Aorta (tissue), 5 donors: ENCODE measurements at places on chromosomes 7 and 10.

DNA sequence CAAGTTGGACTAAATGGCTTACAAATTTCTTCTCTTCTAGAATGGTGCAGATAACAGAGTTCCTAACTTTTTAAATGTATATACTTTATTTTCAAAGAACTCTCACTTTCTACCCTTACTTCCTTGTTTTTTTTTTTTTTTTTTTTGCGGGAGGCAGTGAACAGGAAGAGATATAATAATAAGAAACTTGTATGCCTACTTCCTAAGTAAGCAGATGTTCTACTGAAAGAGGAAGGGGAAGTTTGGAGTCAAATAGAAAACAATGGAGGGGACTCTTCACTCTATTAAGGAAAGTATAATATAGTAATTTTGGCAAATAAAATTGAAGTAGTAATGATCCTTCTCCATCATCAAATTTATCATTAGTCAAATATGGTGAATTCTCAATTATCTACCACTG, 754.0 kb downstream of the KCNMA1 start:
- no peak for DNase-seq

DNA sequence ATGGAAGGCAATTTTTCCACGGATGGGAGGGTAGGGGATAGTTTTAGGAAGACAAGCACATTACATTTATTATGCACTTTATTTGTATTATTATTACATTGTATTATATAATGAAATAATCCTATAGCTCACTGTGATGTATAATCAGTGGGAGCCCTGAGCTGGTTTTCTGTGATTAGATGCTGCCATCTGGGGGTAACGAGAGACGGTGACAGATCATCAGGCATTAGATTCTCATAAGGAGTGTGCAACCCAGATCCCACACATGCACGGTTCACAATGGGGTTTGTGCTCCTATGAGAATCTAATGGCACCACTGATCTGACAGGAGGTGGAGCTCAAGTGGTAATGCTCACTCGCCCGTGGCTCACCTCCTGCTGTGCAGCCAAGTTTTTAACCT, 103.9 kb upstream of the STK17A start:
- no peak for DNase-seq

- DNase-seq: no peak
Measured at GRCh38 chr7:3733541-3734140, 432.6 kb downstream of the SDK1 start.

GRCh38 chr7:51123322-51124019, 193.1 kb downstream of the COBL start:
- peak; percentile 53 for DNase-seq

- no peak for DNase-seq
Measured at GRCh38 chr7:138257459-138258196, 181.4 kb downstream of the AKR1D1 start.

DNA sequence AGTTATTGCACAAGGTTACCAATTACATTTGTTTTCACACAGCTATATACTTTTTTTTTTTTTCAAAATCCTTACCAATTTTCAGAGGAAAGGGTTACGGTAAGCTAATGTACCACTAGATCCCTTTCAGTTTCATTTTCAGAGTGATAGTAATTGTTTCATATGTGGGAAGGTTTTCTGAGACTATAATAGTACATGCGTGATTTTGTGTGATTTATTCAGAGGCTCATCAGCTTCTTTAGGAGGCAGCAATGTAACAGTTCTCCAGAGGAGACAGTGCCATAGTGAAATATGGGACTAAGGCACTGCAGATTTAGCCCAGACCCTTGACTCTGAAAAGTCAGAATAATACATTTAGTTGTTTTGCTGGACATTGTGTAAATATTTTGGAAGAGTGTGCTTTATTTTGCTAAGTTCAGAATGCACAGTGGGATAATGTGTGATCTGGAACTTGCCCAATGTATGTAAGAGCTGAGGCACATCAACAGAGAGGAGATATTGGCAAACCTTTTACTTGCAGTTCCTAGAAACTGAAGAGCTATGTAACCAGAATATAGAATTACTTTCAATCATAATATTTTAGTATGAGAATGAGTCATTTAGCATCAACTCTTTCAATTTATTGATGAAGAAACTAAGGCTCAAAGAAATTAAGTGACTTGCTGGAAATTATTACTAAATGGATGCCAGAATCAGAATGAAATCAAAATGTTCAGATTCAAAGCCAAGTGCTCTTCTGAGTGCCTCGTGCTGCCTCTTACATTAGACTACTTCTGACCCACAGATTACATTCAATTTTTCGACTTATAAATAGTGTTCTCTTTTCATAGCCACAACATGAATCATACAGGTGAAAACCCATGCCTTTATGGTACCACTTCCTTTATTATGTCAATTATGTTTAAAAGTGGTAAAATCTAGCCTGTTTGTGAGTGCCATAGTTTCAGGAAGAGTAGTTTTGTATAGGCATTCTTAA, 207.7 kb upstream of the TEX47 start:
- DNase-seq: no peak

DNA sequence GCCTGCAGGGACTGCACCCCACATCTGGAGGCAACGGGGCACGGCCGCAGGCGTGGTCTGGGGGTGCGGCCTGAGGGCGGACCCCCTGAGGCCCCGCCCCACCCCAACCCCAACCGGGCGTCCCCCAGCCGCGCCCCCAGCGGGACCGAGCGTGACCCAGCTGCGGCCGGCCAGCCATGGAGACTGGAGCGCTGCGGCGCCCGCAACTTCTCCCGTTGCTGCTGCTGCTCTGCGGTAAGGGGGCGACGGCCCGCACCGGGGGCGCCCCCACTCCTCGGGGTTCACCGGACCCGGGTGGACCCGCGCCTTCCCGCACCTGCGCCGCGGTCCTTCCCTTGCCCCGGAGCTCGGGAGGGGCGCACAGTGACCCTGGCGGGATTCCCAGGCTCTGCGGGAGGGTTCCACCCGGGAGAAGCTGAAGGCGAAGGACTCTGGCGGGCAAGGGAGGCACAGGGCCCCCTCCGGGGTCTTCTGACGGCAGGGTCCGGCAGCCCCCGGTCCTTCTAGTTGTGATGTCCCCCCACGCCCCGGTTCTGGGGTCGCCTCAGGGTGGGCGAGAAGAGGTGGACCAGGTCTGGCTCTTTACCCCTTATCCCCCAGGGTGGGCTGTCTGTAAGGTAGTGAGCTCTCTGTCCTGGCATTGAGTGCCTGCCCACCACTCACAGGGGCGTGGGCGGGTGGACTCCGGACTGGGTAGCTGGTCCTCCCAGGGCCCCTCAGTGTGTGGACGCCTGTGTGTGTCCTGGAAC, at the start of gene RAMP3:
TSS of gene RAMP3 (plus strand) at position 139 of the 749 bp plus-strand sequence. CDS start at position 177, 38 bp downstream.
- peak; percentile 75 for DNase-seq

- DNase-seq: no peak
Measured at GRCh38 chr10:28250782-28251181, 52.1 kb downstream of the MPP7 start.

DNA sequence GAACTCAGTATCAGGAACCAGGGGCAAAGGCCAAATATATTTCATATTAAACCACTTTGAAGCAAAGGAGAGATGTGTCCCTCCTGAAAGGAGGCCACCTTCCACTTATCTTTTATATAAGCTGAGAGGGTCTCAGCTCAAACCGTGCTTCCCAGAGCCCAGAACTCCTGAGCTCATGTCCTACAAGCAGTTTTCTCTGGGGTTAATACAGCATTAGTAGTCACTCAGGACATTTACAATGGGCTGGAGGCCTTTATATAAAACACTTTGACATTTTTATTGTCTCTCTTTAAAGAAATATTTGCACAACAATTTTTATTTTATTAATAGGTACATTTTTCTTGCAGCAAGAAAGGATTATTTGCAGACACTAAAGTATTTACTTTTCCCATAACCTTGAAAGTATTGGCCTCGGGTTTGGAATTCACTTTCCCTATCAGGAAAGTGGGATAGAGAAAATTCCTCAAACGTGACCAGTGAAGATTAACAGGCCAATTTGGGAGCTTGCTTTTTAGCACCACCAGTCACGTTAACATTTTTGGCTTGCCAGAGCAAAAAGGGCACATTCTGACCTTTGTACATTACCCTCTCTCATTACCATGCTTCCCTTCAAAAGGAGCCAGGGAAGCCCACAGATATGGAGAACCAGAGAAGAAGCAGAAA, 464.9 kb upstream of the NRP1 start:
- no peak for DNase-seq

DNA sequence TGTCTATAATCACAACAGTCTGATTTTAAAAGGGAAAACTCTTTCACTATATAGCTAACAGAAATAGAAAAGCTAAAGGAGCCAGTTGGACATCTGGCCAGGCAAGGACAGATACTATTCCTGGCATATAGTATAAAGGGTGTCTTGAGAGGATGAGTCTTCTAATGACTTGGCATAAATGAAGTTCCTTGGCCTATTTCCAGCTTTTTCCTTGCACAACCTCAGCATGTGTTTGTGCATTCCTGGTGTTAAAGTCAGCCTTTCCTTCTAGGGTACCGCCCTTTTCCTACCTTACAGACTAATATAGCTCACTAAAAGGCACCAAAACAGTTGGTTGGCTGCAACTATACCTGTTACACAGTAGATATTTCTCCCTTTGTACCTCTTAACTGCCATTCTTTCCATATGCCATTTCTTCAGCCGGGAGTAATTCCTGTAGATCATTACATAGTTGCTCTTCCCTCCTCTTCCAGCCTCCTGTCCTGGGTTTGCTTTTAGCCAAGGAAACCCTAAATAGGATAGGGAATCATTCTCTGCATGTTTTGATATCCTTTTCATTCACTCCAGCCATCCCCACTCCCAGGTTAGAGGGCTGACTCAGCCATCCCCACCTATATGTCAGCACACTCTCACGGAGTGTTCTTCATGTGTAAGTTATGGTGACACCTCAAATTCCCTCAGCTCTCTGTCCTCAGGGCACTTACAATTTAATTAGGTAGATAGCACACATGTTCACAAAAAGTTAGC, 102.1 kb upstream of the MDFIC start:
- DNase-seq: no peak

DNA sequence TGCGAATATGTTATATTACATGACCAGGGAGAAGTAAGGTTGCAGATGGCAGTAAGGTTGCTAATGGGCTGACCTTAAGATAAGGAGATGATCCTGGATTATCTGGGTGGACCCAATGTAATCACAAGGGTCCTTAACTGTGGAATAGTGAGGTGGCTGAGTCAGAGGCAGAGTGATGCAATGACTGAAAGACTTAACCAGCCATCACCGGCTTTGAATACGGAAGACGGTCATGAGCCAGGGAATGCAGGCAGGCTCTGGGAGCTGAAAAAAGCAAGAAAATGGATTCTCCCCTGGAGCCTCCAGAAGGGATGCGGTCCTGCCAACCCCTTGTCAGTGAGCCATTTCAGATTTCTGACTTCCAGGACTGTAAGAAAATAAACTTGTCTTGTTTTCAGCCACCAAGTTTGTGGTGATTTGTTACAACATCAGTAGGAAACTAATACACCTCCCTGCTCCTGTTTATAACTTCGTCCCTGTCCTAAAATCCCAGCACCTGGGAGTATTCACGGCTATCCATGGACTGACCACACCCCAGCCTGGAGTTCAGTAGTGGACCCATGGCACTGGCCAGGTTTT, 4.6 kb upstream of the C10orf95 start:
- no peak for DNase-seq

DNA sequence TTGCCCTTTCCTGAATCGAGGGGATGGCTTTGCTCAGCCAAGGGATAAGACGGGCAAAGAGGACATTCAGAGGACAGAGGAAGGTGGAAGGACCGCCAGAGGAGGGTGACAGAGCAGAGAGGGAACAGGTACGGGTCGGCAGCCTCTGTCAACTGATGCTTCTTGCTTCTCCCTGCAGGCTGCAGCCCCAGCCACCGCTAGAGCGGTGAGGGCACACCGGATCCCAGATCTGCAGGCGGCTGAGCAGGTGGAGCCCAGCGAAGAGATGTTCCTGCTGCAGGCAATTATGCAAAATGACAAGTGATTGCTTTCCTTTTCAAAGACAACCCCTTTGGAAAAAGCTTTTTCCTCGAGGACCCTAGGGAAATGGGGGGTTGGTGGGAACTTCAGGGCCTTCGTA, 181.9 kb upstream of the ANKRD30A start:
- no peak for DNase-seq

GRCh38 chr7:2924866-2925840, 81.0 kb upstream of the GNA12 start:
- peak; percentile 35 for DNase-seq

DNA sequence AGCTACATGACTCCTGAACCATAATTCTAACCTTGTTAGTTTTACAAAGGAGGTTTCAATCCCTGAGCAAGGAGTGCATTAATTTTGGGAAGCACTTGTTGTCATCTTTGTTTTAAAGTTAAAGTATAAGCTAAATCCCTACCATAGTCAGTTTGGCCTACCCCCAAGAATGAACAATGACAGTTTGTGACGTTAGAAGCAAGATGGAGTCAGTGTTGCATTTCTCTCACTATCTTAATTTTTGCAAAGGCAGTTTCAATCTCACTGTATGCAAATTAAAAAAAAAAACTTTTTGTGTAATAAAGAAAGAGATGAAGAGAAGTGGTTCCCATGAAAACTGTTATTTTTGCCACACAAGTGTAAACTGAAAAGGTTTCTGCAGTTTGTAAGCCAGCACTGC, 50.7 kb upstream of the PIK3AP1 start:
- no peak for DNase-seq

- no peak for DNase-seq
Measured at GRCh38 chr7:126845331-126845730, 407.4 kb downstream of the GRM8 start.

DNA sequence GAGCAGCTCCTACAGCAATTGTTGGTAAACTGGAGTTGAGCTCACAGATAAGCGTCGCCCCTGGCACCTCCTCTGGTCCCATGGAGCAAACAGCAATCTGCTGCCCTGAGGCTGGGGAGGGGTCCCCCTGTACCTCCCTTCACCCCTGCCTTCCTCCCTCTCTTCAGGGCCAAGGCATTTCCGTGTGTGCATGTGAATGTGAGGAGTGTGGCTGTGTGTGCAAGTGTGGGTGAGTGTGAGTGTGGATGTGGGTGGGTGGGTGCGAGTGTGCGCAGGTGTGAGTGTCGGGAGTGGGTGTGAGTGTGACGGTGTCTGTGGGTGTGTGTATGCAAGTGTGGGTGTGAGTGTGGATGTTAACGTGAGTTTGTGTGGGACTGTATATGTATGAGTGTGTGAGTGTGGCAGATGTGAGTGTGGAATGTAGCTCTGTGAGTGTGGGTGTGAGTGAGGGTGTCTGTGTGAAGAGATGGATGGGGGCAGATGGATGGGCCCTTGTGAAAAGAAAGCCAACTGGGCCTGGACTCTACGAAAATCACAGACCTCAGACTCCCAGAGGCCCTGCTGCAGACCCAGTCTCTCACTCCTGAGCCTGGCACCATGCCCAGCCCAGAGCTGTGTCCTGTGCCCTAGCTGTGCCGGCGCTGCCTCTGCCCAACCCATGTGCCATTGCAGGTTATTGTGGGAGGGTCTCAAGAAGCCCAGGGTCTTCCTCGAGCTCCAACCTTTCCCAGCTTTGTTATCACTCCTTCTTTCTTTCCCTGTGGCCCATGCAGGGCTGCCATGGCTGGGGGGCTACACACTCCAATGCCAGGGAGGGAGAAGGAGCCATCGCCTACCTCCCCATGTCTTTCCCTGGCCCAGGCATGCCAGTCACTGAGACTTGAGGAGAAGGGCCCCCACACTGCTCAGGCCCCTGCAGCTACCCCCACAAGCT, 73.9 kb downstream of the GRID1 start:
- no peak for DNase-seq

DNA sequence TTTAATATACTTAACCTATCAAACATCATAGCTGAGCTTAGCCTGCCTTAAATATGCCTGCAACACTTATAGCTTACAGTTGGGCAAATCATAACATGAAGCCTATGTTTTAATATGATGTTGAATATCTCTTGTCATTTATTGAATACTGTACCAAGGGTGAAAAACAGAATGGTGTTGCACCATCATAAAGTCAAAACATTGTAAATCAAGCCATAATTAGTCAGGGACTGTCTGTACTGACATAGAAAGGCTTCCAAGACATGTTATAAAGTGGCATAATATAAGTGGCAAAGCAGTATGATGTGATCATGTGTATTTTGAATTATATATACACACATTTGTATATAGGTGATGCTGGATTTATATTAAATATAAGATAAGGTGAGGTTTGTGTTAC, 140.0 kb downstream of the ZEB1 start:
- no peak for DNase-seq
